ENCODE measurements at places on chromosomes 16 and 17.

DNA sequence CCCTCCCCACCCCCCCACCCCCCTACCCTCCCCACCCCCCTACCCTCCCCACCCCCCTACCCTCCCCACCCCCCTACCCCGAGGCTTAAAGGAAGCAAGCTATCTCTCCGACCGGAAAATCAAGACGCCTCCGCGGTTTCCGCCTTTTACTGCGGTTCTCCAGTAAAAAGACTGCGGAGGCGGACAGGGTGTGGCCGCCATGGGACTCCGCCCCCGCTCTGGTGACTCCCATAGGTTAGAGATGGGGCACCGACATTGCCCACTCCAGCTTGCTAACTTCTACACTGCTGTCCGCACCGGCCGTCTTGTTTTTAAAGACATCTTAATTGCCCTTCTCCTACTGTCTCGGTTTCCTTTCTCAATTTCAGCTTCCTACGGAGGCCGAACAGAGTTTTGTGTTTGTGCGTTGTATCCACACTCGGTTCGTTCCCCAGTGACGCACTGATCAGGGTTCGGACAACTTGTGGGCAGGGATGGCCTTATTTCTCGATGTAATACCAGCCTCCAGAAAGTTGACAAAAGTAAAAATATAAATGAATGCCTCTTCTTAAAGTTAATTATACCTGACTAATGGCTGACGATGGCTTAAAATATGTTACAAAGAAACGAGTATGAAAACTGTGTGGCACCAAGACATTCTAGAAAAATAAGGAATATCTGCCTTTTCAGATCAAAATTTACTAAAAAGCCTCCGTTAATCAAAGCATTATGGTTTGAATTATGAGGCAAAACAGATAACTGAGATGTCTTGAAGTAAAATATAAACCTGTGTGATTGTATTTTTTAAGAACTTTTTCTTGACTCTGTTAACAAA lies 1.1 kb upstream of the ZNF200 start:
- no peak for DNase-seq

- no peak for DNase-seq
These were observed 22.8 kb upstream of the ACSM2B start for GRCh38 chr16:20598832-20599469.

DNA sequence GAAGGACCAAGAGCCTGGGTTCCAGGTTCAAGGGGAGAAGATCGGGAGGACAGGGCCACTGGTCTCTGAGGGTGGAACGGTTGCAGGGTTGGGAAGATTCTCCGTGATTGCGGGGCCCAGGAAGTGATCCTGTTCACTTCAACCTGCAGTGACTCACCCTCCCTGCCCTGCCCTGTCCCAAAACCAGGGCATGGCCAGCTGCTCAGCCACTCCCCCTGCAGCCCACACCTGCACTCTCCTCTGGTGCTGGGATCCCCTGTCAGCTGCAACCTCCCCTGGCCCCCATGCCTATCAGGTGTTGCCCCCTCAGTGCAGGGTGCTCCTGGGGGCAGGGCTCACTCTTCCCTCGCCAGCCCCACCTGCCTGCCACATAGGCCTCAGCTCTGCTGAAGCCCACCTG lies 1.1 kb downstream of the RUNDC3A start:
- no peak for DNase-seq

GRCh38 chr17:19510903-19511302 lies 22.8 kb upstream of the SLC47A1 start:
- no peak for DNase-seq

GRCh38 chr16:53566552-53567245 lies 63.7 kb upstream of the AKTIP start:
- DNase-seq, result no peak

DNA sequence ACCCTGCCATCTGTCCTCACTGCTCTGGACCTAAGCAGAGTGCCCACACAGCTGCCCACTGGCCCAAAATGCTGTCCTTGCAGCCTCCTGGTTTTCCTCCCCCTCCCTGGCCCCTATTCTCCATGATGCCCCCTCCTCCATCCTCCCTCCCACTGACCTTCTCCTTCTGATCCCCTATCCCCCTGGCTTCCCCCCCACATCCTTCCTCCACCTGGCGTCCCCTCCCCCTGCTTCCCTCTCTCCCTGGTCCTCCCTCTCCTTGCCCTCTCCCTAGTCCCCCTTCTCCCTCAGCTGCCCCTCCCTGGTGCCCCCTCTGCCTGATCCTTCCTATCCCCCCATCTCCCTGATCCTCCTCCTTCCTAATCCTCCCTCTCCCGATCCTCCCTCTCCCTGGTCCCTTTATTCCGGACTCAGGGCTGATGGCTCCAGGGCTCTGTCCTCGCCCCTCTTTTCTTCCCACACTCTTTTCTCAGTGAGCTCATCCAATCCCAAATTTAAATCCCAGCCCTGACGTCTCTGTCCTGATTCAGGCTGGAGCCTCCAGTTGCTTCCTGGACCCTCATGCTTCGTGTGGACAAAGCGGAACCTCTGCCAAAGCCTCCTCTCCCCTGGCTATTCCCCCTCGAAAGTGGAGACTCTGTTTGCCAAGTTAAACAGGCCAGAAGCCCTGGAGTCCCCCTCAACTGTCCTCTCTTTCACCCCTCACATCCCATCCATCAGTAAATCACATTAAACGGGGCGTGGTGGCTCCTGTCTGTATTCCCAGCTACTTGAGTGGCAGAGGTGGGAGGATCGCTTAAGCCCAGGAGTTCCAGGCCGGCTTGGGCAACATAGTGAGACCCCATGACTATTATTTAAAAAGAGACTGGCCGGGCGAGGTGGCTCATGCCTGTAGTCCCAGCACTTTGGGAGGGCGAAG lies 18.1 kb upstream of the RHBDF2 start:
- DNase-seq, result no peak

GRCh38 chr17:74358697-74359096 lies 3.0 kb downstream of the BTBD17 start:
- no peak for DNase-seq

DNA sequence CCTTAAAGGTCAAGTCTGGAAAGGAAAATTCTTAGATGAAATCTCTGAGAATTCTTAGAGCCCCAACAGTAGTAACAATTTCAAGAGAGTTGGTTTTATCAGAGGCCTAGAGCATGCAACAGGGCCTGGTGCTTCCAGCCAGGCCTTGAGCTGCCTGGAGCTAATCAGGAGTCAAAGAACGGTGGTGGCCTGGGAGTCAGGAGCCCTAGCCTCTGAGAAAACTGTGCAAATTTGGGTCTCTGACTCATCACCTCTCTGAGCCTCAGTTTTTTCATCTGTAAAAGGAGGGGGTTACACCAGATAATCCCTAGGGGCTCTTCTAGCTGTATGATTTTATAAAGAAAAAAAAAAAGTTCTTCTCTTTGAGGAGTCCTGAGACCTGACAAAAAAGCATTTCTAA lies 227.3 kb upstream of the RPL38 start:
- no peak for DNase-seq

GRCh38 chr16:27390151-27390550 lies 11.8 kb upstream of the IL21R start:
- DNase-seq, result no peak

GRCh38 chr16:2443555-2443954 lies 14.3 kb downstream of the CCNF start:
- DNase-seq, result no peak

GRCh38 chr17:63433746-63434591 lies 12.1 kb downstream of the CYB561 start:
- no peak for DNase-seq

GRCh38 chr17:57110579-57111325 lies 25.7 kb downstream of the AKAP1 start:
- no peak for DNase-seq
